HepG2 (cell line): ENCODE measurements at places on chromosomes 7 and 10. TPM values are rescaled to one million over a fixed set of nuclear protein-coding genes. Genes with fewer than 3 reads are reported as not detected.

The SNCG gene
- 0.22 TPM in 1 of 2 replicates, not detected in the other for total RNA-seq

The TUBAL3 gene
- 0.07 TPM in 1 of 2 replicates, not detected in the other for total RNA-seq

The CPVL gene
- total RNA-seq = 30.7 and 59.2 TPM in 2 replicates

The MGAM2 gene
- not detected in 2 replicates for total RNA-seq

DNA sequence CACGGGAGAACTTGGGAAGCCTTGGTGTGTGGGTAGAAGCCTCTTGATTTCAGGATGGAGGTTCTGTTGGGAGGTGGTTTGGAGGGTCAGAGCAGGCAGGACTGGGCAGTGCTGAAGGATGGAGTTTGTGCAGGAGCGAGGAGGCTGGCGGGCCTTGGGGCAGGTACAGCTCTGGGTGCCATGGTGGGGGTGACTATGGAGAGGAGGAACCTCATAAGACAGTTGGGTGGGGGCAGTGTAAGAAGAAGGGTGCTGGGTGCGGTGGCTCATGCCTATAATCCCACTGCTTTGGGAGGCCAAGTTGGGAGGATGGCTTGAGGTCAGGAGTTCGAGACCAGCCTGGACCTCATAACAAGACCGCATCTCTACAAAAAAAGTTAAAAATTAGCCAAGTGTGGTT, 54.7 kb upstream of the GTF2IRD1 start:
- H3K4me3 ChIP-seq = no peak overlapping the region
- no peaks in the 10 kb centered on the region for H3K27me3 ChIP-seq
- no peaks in the 10 kb centered on the region for H3K4me1 ChIP-seq
- H3K27ac ChIP-seq = no peak overlapping the region
- H3K36me3 ChIP-seq = peaks cover 16% of the 10 kb centered on the region
- DNase-seq = no peak

DNA sequence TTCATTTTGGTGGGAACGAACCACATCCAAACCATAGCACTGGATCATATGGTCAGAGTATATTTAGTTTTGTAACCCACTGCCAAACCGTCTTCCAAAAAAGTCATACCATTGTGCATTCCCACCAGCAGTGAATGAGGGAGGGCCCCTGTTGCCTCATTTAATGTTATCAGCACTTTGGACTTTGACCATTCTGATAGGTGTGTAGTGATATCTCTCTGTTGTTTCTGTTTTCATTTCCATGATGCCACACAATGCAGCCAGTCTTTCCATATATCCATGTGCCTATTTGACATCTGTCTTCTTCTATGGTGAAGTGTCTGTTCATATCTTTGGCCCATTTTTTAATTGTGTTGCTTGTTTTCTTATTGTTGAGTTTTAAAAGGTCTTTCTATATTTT, 105.0 kb upstream of the PPP2R2D start:
- H3K4me3 ChIP-seq = no peak overlapping the region
- H3K27ac ChIP-seq = no peak overlapping the region
- no peaks in the 10 kb centered on the region for H3K4me1 ChIP-seq
- DNase-seq = peak; percentile 34

DNA sequence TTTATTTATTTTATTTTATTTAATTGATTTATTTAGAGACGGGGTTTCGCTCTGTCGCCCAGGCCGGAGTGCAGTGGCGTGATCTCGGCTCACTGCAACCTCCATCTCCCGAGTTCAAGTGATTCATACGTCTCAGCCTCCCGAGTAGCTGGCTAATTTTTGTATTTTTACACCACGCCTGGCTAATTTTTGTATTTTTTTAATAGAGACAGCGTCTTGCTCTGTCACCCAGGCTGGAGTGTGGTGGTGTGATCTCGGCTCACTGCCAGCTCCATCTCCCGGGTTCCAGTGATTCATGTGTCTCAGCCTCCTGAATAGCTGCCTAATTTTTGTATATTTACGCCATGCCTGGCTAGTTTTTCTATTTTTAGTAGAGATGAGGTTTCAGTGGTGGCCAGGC, 34.2 kb downstream of the AP5Z1 start:
- DNase-seq = no peak
- no peaks in the 10 kb centered on the region for H3K36me3 ChIP-seq
- 0 out of 2 replicates have a peak, but pooled peaks cover under 1% of the 10 kb centered on the region for H3K4me1 ChIP-seq
- no peak overlapping the region for H3K27ac ChIP-seq
- H3K4me3 ChIP-seq = no peak overlapping the region

DNA sequence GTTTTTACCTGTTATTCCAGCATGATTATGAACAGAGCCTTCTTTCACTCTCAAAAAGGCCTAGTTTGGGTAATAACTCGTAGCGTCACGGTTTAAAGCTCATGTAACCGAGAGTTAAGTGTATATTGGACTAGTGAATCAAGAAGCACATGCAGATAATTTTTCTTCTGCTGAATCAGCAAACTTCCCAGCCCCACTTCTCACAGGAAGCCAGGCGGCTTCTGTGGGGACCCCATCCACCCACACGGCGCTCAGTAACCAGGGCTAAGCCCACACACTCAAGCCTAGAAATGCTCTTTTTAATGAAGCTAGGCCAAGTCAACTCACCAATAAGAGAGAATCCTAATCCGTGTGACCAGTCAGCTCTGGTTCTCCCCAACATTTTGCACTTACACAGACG, 191.2 kb upstream of the MGMT start:
- no peak overlapping the region for H3K4me3 ChIP-seq
- H3K4me1 ChIP-seq = no peaks in the 10 kb centered on the region
- H3K36me3 ChIP-seq = no peaks in the 10 kb centered on the region
- no peak overlapping the region for H3K27ac ChIP-seq
- no peak for DNase-seq

DNA sequence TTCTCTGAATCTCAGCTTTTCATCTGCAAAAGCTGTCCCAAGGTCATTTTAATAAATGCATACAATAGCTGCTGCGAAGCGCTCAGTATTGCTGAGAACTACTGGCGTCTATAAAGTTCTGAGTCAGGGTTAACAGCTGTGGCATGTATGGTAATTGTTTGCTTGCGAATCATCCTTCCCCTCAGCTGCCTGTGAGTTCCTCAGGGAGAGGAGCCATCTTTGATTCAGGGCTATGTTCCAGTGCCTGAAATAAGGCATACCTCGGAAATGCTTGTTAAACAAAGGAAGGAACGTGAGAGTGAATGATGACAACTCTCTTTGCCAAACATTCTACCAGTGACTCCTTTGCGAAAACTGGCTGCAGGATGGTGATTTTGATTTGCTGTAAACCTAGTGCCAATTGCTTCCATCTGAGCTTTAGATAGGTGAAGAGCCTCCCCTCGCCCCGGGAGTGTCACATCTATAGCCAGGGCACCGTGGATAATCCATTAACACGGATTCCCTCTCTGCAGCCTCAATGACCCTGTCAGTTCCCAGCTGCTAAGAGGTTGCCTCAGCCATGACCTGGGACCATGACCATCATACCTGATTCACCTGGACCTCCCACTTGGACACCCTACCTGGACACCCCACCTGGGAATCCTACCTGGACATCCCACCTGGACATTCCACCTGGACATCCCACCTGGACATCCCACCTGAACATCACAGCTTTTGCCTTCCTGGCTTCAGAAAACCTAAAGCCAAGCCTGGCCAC, 39.6 kb downstream of the GPRIN2 start:
- H3K27me3 ChIP-seq = peaks cover 2% of the 10 kb centered on the region
- no peaks in the 10 kb centered on the region for H3K4me1 ChIP-seq
- H3K36me3 ChIP-seq = no peaks in the 10 kb centered on the region
- no peak for DNase-seq
- H3K27ac ChIP-seq = no peak overlapping the region
- H3K4me3 ChIP-seq = no peak overlapping the region

DNA sequence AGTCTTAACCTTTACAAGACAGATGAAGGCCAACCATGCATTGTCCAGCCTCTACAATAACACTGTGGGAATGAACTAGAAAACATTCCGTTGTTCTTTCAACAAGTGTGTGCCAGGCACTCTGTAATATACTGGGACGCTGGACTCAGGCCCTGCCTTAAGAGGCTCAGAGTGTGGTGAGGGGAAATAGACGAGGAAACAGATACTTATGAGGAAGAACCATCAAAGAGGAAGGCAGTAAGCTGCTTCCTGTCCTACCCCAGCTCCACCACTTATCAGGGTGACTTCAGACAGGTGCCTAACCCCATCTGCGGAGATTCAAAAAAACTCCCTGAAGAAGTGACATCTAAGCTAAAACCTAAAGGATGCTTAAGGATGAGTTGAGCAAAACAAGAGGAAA, 8.9 kb upstream of the TRIM8 start:
- no peak overlapping the region for H3K27ac ChIP-seq
- H3K27me3 ChIP-seq = no peaks in the 10 kb centered on the region
- DNase-seq = no peak

GRCh38 chr10:60188548-60188947, 201.1 kb downstream of the ANK3 start:
- DNase-seq = no peak
- no peaks in the 10 kb centered on the region for H3K36me3 ChIP-seq
- no peak overlapping the region for H3K4me3 ChIP-seq
- H3K27me3 ChIP-seq = no peaks in the 10 kb centered on the region

- no peaks in the 10 kb centered on the region for H3K4me1 ChIP-seq
- DNase-seq = no peak
- no peaks in the 10 kb centered on the region for H3K27me3 ChIP-seq
- no peak overlapping the region for H3K4me3 ChIP-seq
Observed at GRCh38 chr10:65142641-65143435, 1621.6 kb downstream of the REEP3 start.

DNA sequence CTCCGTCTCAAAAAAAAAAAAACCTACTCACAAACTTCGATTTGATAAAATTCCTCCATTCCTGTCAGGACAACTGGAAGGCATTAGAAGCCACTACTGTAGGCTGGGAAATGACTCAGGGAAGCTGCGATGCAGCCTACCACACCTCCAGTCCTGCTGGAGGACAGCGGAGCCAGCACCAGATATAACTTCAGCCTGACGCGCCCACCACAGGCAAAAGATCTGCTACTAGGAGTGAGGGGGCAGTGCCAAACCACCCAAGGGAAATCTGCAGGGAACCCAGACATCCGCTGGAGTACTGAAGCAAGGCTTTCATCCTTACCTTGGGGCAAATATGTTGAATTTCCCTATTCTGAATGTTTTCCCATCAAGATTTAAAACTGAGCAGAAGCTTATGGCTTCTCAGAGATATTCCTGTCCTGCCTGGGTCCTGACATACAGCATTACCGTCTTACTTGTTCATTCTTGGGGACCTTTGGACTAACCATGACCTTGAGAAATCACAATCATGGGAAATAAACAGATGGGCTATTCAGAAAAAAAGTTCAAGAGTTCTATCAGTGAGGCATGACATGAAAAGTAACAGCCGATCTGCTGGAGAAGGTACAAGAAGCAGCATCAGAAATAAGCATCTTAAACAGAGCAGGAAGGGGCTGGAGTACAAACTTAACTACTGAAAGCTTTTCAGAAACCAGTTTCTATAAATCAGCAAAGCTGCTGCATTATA, 20.4 kb downstream of the BCCIP start:
- H3K27me3 ChIP-seq = no peaks in the 10 kb centered on the region
- H3K27ac ChIP-seq = no peak overlapping the region
- no peak for DNase-seq
- H3K36me3 ChIP-seq = peaks cover 13% of the 10 kb centered on the region
- peaks cover 30% of the 10 kb centered on the region for H3K4me1 ChIP-seq

GRCh38 chr7:155739538-155740143, 72.6 kb downstream of the SHH start:
- DNase-seq = no peak
- no peaks in the 10 kb centered on the region for H3K4me1 ChIP-seq
- no peak overlapping the region for H3K4me3 ChIP-seq
- no peaks in the 10 kb centered on the region for H3K27me3 ChIP-seq
- H3K36me3 ChIP-seq = peaks cover 77% of the 10 kb centered on the region
- no peak overlapping the region for H3K27ac ChIP-seq

DNA sequence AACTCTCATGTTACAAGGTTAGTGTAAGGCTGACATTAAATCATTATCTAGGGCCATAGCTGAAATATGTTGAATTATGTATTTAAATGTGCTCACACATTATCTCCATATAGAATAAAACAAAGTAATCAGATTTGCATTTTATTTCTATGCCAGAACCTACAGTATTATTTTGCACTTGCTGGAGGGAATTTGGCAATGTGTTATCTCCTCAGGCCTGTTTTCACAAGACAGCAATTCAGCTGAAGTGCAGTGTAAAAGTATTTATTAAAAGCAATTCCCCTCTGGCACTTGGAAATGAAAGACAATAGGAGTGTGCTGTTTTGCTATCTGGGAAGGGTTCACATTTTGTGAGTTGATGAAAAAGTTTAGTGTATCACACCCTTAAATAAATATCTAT, 276.3 kb downstream of the DNAJB9 start:
- no peaks in the 10 kb centered on the region for H3K27me3 ChIP-seq
- no peaks in the 10 kb centered on the region for H3K36me3 ChIP-seq
- H3K27ac ChIP-seq = no peak overlapping the region
- no peaks in the 10 kb centered on the region for H3K4me1 ChIP-seq

- peaks cover 77% of the 10 kb centered on the region for H3K4me1 ChIP-seq
- H3K27ac ChIP-seq = peak overlapping the region; percentile 35
- no peaks in the 10 kb centered on the region for H3K27me3 ChIP-seq
- H3K4me3 ChIP-seq = no peak overlapping the region
- DNase-seq = no peak
- H3K36me3 ChIP-seq = no peaks in the 10 kb centered on the region
Observed at GRCh38 chr10:3805201-3805790, 20.3 kb upstream of the KLF6 start.

- H3K36me3 ChIP-seq = no peaks in the 10 kb centered on the region
- no peaks in the 10 kb centered on the region for H3K27me3 ChIP-seq
- no peaks in the 10 kb centered on the region for H3K4me1 ChIP-seq
- H3K27ac ChIP-seq = no peak overlapping the region
- no peak for DNase-seq
Observed at GRCh38 chr10:116891208-116891607, 41.9 kb downstream of the ENO4 start.

DNA sequence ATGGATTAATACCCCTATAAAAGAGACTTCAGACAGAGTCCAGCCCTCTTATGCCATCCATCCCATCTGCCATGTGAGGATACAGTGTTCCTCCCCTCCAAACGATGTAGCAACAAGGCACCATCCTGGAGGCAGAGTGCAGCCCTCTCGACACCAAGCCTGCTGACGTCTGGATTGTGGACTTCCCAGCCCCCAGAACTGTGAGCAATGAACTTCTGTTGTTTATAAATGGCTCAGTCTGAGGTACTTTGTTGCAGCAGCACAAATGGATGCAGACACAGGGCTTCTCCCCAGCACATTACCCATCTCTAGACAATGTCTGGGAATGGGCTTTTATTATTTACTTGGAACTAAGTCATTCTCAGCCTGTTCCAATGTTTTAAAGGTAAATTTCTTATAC, 195.6 kb downstream of the WDR37 start:
- no peak overlapping the region for H3K27ac ChIP-seq
- peaks cover 22% of the 10 kb centered on the region; the same call in 2 of the 3 replicates for H3K27me3 ChIP-seq
- H3K4me1 ChIP-seq = no peaks in the 10 kb centered on the region
- DNase-seq = no peak
- no peaks in the 10 kb centered on the region for H3K36me3 ChIP-seq
- H3K4me3 ChIP-seq = no peak overlapping the region

DNA sequence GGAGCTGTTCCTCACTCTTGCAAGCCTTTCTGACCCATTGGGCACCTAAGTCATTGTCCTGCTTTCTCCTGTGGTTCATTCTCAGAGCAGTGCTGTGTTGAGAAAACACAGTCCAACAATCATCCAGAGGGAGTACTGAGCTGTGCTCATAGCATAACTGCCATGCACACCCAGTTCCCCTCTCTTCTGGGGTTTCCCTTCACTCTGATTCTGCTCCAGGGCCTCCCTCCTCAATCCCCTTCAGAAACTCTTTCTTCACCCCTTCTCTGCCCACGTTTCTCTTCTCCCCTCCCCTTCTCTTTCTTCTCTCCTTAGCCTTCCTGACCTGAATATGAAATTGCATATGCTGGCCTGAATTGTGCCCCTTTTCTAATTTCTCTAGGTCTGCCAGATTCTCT, 155.8 kb downstream of the AOAH start:
- H3K27ac ChIP-seq = no peak overlapping the region
- no peaks in the 10 kb centered on the region for H3K36me3 ChIP-seq
- H3K27me3 ChIP-seq = no peaks in the 10 kb centered on the region; the same call in 2 of the 3 replicates
- no peak overlapping the region for H3K4me3 ChIP-seq
- no peaks in the 10 kb centered on the region for H3K4me1 ChIP-seq
